ENCODE measurements at places on chromosomes 12 and 14.

- no peaks in the 10 kb centered on the region for H3K36me3 ChIP-seq
- no peak overlapping the region for H3K27ac ChIP-seq
- DNase-seq, result no peak
- no peaks in the 10 kb centered on the region for H3K27me3 ChIP-seq
Observed at GRCh38 chr14:73392329-73393257, 65.8 kb downstream of the NUMB start.

- H3K27me3 ChIP-seq, result no peaks in the 10 kb centered on the region
- no peaks in the 10 kb centered on the region for H3K4me1 ChIP-seq
- no peaks in the 10 kb centered on the region for H3K36me3 ChIP-seq
- H3K27ac ChIP-seq, result no peak overlapping the region
- H3K4me3 ChIP-seq, result no peak overlapping the region
Observed at GRCh38 chr14:34110531-34110930, 159.7 kb upstream of the EGLN3 start.

DNA sequence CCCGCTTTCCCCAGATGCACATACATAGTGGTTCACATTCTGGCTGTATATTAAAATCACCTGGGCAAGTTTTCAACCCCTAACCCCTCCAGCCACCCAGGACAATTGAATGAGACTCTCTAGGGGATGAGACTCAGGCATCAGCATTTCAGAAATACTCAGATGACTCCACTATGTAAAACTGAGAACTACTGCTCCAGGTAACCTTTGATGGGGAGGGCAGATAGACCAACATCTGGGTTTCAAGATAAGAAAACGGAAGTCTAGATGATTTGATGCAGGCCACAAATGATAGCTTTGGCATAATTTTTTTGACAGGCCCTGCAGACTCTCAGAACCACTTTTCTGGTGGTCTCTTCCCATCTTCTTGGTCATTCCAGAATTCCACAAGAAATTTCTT lies 341.1 kb downstream of the EMP1 start:
- no peaks in the 10 kb centered on the region for H3K4me1 ChIP-seq
- H3K27me3 ChIP-seq, result no peaks in the 10 kb centered on the region
- H3K36me3 ChIP-seq, result no peaks in the 10 kb centered on the region
- H3K4me3 ChIP-seq, result no peak overlapping the region
- DNase-seq, result no peak

- no peak for DNase-seq
- peaks cover 9% of the 10 kb centered on the region for H3K4me1 ChIP-seq
- no peak overlapping the region for H3K27ac ChIP-seq
- H3K27me3 ChIP-seq, result no peaks in the 10 kb centered on the region
Observed at GRCh38 chr12:92473564-92473963, 229.2 kb upstream of the PLEKHG7 start.

- H3K36me3 ChIP-seq, result no peaks in the 10 kb centered on the region
- DNase-seq, result peak; percentile 23
- H3K27ac ChIP-seq, result no peak overlapping the region
Observed at GRCh38 chr12:113479590-113480335, 8.1 kb upstream of the LHX5 start.

DNA sequence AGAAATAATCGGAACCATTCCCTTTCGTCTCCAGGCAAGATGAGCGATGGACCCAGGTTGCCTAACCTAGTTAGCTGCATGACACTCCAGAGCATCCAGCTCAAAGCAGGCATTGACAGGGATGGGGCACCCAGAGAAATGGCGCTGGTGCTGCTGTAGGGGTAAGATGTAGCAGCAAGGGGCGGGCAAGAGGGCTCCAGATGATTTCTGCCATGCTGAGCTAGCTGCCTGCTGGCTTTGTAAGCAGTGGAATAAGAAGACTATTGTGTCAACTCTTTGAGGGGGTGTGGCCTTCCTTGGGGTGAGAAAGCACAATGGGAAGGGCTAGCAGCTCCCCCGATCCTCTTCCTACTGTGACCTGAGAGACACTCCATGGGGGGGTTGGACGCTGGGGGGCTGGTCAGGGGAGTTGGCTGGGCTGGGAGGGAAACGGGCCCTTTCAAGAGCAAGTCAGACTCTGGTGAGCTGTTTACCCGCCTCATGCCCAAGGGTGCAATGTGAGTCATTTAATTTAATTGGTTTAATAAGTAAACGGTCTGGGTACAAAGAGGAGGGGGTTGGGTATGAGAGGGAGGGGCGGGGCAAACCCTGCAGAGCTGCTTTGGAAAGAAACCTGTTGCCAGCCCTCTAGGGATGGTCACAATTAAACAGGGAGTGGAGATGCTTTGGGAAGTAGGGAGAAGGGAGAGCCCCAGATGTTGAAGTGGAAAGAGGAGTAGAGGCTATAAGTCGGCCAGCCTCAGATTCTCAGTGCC lies 50.5 kb downstream of the B4GALNT3 start:
- H3K4me3 ChIP-seq, result no peak overlapping the region
- no peak for DNase-seq
- no peaks in the 10 kb centered on the region for H3K36me3 ChIP-seq
- no peak overlapping the region for H3K27ac ChIP-seq

- no peaks in the 10 kb centered on the region for H3K4me1 ChIP-seq
- H3K27ac ChIP-seq, result no peak overlapping the region
- DNase-seq, result no peak
Observed at GRCh38 chr12:59093073-59093772, 172.9 kb upstream of the LRIG3 start.

Data from CD4-positive, alpha-beta memory T cell (primary cell).